ENCODE measurements at places on chromosomes 12 and 14.
A peak's percentile ranks its signal among the peaks of the same experiment; 100 is the strongest.

- no peak for DNase-seq
Measured at GRCh38 chr12:51817027-51817953, 31.2 kb downstream of the FIGNL2 start.

DNA sequence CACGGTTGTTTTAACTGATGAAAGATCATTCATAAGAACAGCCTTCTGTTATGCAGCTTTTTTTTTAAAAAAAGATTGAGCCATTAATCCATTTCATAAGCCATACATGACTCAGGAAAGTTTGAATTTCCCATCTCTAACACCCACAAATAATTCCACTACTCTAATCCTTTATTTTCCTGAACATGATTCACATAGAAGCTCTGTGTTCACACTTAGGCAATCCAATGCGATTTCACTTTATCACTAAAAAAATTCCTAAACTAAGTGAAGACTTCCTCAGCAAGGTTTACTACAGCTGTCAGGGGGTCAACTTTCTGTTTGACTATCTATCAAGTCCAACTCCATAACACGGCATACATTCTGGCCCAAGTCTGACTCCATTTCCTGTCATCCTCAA, 25.9 kb downstream of the PKP2 start:
- no peak for DNase-seq

DNA sequence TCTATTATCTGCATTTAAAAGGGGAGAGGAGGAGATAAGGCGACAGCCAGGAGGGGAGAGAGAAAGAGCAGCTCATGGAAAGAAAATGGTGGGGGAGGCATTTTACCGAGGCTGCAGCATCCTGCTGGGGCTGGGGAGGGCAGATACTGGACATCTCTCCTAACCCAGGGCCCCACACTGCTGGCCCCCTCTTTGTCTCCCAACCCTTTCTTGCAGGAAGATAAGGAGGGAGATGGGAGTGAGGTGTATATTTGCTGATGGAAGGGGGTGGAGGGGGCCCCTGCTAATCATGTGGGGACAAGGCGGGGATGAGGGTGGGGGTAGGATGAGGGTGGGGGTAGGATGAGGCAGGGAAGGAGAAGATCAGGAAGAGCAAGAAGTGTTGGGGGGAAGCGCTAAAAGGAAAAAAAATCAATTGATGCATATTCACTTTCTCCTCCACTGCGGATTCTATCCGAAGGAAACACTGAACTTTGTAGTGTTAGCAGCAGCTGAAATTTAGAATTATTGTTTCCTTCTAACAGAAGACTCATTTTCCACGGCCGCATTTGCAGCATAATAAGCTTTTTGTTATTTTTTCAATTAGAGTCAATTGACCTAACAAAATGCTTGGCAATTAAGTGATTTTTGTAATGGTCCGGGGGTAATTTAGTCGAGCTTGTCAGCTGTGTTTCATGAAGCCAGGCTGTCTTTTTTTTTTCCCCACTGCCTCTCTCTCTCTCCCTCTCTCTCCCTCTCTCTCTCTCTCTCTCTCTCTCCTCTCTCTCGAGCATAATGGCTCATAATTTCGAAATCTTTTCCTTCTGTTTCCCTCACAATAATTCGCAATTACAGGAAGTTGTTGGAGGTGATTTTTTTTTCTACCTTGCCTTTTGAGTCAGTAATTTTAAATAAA, 1134.6 kb downstream of the BCL11B start:
- DNase-seq = no peak

DNA sequence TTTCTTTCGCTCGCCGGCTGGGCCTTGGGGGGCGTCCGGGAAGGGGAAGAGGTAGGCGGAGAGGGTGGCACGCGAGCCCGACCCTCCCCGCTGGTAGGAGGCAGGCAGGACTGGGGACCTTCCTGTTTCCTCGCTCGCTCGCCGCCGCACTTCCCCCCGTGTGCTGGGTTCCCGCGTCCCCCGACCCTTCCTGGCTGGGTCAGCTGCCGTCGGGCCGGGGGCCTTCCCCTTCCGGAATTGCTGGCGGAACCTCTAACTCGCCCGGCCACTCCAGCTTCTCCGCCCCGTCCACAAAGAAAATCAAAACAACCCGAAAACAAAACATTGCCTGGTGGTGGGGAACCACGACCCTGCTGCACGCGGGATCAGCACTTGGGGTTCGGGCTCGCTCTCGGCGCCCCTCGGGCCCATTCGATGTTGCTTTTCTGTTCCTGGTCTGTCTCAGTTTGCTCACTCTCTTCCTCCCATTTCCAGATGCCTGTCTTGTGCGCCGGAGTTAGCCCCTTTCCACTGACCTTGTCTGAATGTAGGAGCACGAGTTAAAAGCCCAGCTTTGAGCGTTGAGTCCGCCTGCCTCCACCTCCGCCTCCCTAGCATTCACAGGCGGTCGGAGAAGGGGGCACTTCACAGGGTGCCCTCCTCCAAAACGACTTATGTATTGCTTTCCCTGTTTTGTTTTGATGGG, 581 bp downstream of the PAPOLA start:
- DNase-seq = peak; percentile 78

- DNase-seq = no peak
Measured at GRCh38 chr14:75274899-75275569, 3.6 kb upstream of the FOS start.

GRCh38 chr12:24488906-24489619, 459.8 kb downstream of the BCAT1 start:
- DNase-seq = no peak

DNA sequence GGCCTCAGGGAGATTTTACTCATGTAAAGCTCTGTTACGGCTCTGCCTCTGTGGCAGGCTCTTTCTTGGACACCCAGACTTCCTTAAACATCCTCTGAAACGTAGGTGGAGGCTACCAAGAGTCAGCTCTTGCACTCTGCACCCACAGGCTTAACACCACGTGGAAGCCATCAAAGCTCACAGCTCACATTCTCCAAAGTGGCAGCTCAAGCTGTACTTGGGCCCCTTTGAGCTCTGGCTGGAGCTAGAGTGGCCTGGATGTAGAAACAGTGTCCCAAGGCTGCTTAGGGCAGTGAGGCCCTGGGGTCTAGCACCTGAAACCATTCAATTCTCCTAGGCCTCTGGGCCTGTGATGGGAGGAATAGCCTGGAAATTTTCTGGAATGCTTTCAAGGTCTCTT, 155.3 kb upstream of the CDKN3 start:
- no peak for DNase-seq

GRCh38 chr12:1346126-1346525, 248.3 kb downstream of the FBXL14 start:
- DNase-seq = no peak

DNA sequence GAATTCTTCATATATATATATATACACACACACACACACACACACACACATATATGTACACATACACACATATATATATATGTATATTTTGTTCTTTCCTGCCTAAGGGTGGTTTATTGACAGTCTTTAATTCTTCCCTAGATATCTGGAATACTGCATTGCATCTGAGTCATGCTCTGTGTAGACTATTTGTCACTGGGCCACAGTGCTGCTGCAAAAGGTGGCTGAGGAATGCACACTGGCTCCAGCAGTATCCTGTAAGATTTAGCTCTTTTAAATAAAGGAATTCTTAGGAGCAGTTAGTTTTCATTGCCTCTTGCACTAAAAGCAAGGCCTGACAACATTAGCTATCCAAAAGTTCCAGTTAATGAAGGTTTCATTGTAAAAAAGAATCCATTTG, 200.9 kb downstream of the APAF1 start:
- no peak for DNase-seq

DNA sequence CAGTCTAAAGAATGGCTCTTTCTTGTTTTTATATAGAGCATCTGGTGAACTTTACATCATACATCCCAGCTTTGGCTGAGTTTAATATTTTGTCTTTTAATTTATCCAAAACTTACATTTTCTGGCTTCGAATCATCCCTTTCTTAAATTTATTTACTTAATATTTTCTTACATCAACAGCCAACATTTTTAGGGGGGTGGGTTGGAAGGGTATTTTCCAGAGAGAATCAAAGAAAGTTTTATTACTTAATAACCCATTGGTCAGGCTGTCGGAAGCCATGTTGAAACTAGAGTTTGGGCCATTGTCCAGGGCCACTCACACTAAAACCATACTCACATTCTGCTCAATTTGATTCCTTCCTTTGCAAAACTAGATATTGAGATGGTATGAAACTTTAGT, 220.2 kb downstream of the AEBP2 start:
- DNase-seq = no peak

DNA sequence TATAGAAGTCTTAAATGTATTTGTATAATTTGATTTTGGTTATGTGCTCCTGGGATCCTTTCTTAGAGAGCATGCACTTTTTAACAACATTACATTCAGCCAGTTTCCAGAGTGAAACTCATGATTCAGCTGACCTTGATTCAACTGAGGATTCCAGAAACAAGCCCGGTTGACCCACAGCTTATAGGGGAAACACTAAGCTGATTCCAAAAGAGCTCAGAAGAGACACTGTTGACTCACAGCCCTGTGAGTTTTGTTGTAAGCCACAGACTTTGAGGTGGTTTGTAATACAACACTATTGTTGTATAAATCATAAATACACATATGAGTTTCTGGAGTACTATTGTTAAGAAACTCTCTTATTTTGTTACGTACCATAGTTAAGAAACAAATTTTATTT, 133.8 kb upstream of the MGAT4C start:
- DNase-seq = no peak

DNA sequence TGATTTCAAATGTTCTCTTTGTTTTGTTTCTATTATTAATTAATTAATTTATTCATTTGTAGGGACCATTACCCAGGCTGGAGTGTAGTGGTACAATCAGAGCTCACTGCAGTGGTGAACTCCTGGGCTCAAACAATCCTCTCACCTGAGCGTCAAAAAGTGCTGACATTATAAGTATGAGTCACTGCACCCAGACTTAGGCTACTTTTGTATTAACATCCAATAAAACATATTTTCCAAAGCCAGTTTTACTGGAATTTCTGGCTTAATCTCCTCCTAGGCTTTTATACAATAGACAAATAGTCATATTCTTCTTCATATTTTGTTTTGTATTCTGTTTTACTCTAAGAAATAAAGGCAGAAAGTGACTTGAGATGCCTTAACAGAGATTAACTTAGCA, 749.6 kb downstream of the SLC16A7 start:
- no peak for DNase-seq

GRCh38 chr14:105471823-105472485, 2.7 kb upstream of the CRIP2 start:
- DNase-seq = no peak

- no peak for DNase-seq
Measured at GRCh38 chr12:73136386-73136785, 864.2 kb downstream of the TRHDE start.

DNA sequence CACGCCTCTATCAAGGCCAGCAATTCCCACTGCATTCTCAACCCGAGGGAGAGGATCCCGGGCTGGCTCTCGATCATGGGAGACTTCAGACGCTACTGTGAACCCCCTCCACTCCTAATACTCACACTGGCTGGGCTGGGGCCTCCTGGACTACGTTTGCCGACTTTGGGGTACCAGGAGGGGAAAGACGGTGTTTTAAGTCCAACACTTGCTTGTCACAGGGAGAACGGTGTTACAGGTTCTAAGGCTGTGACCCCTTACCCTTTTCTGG, 463 bp downstream of the NACA start:
- no peak for DNase-seq

DNA sequence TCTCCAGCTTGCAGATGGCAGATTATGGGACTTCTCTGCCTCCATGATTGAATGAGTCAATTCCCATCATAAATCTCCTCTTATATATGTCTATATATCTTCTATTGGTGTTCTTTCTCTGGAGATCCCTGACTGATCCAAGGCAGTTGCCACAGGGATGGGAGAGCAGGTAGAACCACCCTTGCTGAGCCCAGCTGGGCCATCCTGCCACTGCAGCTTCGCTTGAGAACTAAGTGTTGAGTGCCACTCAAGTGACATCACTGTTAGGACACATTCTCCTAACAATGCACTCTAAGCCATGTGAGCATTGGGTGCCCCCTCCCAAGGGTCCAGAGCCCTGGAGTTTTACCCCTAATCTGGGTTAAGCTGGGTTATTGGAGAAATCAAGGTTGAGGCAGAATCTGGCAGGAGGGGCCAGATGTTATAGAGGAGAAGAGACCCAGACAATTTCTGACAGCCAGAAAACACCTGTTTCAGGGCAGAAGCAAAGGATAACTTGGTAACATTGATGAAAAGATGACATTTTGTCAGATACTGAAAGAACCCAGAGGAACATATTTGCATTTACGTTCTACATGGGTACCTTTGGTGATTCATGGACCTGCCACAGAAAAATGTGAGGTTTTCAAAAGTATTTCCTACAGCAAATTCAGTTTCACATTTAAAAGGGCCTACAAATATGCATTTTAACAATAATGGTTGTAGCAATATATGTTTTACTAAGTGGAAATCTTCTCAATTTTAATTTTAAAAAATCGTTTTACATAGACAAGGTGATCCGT, 57.2 kb upstream of the MAX start:
- no peak for DNase-seq

DNA sequence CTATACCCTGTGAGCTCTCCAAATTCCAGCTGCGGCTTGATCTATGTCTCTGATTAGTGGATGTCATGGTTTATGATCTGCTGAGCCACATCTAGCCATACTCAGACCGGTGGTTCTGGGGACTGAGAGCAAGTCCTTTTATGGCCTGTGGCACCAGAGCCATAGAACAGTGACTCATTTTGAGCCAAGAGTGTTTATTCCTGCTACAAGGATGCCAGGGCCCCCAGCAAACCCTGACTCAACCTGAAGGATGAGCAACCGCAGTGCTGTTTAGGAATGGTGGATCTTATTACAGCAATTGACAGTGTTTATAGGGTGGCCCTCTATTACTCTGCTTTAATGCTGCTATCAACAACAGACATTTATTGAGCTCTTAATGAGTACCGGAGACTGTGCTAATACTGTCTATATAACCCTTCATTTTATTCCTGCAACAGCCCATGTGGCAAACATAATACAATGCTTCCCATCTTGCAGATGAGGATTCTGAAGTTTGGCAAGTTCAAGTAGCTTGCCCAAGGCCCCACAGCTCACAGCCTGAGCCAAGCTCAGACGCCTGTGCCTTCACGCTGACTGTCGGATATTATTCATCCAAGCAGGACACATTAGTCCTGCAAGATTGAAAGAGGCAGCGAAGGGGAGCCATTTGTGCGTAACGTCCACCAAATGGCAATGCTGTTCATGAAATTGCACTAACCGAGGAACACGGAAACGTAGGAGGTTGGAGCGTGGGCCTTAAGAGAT, 273.6 kb upstream of the PWP1 start:
- no peak for DNase-seq

- DNase-seq = no peak
Measured at GRCh38 chr12:57224973-57225679, 4.4 kb upstream of the SHMT2 start.

DNA sequence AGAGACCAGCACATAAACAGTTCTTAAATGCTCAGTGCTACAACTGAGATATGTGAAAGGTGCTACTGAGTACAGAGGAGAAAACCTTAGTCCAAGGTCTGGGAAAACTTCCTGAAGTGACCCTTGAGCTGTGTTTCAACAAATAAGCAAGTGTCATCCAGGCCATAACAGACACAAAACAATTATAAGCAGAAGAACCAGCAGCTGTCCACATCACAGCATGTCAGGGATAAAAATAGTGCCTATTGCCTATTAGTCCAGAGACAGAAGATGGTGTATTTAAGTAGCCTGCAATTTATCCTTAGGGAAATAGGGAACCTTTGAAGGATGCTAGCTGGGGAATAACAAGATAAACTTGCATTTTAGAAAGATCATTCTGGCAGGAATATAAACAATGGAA, 237.8 kb downstream of the SPTSSA start:
- DNase-seq = no peak
